ENCODE measurements at places on chromosomes 6 and 20.

DNA sequence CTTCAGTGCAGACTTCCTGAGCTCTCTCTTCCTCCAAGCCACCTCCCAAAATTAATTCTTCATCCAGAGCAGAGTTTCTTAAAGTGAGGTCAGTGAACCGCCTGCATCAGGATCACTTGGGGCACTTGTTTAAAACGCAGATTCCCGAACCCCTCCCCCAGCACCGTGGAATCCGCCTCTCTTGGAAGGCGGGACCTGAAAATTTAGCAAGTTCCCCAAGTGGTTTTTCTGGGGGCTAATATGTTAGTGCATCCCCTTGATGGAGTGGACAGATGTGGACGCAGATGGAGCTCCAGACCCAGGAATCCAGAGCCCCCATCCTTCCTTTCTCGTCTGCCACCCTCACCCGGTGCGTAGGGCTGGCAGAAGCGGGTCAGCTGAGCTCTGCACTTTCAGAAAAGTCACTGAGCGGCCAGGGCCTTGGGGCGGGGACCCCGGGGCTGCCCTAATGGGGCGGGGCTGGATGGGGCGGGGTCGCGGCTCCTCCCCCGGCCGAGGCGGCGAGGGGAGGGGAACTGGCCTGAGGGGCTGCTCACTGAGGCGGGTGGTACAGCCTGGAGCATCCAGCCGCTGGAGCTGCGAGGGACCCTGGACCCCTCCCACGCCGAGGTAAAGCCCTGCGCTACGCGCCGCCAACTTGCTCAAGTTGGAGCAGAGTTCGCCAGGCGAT lies at the start of the genes DEFB124 and REM1:
Gene DEFB124, minus strand, starts transcription at position 370 of the 670 bp plus-strand sequence. CDS start 2,114 bp downstream, outside the sequence.
Gene REM1, plus strand, starts transcription at position 531 of the 670 bp plus-strand sequence. CDS start 1,158 bp downstream, outside the sequence.
- DNase-seq = no peak

GRCh38 chr6:72580281-72580940 lies 41.5 kb upstream of the KCNQ5 start:
- no peak for DNase-seq

GRCh38 chr20:9514072-9514460 lies 324 bp upstream of the LAMP5 start:
- DNase-seq = no peak

DNA sequence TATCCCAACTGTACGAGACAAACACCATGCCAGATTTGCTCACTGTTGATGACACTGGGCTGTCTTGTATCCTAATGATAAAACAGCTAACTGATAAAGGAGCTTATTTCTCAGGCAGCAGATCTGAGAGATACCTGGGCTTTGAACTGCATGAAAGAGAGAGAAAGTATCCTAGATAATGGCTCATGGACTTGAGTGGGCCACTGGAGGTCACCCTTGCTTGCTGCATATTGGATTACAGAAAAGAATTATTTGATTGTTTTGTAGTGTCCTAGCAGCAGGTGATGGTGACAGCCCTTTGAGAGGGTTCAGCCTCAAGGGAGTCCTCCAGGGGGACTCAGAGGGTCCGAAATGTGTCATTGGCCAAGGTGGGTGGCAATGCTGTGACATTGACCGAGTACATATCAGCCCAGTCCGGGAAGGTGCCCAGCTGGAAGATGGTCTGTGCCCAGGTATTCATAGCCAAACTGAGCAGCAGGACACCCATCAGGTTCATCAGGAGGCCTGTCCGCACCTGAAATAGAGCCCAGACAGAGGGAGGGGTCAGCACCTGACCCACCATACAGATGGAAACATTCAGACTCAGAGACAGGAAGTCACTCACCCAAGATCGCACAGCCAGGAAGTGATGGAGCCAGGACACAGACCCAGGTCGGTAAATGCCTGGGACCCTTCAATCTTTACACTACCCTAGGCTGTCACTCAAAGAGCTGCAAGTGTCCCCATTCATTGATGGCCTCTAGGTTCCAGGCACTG lies 9.4 kb upstream of the OCSTAMP start:
- DNase-seq = no peak

DNA sequence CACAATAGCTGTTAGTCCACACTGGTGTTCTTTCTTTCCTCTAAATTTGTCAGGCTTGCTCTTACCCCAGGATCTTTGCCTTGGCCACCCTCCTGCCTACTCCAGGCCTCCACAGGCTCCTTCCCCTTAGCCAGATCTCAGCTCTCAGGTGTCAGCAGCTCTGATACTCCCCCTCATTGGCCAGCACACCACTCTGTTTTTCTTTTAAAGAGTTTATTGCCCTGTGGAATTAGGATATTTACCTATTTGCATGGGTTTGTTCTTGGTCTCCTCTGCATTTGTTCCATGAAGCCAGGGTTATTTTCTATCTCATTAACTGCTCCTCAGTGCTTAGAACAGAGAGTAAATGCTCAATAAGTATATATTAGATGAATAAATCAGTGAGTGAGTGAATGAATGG lies 36.8 kb downstream of the GCNT2 start:
- DNase-seq = no peak

- DNase-seq = no peak
Observed at GRCh38 chr6:137297887-137298286, 78.7 kb upstream of the IFNGR1 start.

- DNase-seq = no peak
Observed at GRCh38 chr6:121093928-121094327, 240.4 kb downstream of the TBC1D32 start.

DNA sequence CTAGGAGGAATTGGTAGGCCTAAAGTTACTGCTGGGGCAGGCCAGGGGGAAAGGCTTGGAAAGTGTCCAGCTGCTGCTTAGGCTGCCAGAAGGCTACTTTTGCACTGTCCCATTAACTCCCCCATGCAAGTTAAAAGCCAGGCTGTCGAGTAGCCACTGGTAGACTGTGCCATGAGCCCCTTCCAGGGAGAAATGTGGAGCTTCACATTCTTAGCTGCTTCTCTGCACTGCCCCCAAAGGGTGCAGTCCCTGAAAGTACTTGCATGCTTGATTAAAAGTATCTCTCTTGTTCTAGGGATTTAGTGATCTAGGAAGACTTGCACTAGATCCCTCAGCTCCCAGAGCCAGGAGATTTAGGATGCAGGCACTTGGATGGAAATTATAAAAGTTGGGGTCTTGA lies 57.3 kb downstream of the CDC5L start:
- DNase-seq = no peak

GRCh38 chr6:139091826-139092225 lies 43.1 kb upstream of the HECA start:
- DNase-seq = no peak

GRCh38 chr20:61588411-61589385 lies 336.6 kb downstream of the CDH4 start:
- DNase-seq = no peak

DNA sequence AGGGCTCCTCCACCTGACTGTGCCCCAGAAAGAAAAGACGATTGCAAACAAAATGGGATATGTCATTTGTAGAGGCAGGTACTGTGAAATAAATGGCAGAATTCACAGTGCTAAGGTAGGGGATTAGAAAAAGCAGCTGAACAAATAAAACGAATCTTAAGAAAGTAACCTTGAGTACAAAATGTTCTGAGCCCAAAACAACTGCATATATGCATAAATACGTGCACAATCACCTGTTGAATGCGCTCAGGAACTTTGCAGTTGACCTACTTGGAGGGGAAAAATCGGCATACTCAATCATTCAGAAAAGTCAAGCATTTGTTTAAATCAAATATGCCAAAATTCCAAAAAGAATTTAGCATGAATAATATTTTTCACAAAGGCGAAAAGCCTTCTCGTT lies 772.1 kb upstream of the FLRT3 start:
- no peak for DNase-seq

DNA sequence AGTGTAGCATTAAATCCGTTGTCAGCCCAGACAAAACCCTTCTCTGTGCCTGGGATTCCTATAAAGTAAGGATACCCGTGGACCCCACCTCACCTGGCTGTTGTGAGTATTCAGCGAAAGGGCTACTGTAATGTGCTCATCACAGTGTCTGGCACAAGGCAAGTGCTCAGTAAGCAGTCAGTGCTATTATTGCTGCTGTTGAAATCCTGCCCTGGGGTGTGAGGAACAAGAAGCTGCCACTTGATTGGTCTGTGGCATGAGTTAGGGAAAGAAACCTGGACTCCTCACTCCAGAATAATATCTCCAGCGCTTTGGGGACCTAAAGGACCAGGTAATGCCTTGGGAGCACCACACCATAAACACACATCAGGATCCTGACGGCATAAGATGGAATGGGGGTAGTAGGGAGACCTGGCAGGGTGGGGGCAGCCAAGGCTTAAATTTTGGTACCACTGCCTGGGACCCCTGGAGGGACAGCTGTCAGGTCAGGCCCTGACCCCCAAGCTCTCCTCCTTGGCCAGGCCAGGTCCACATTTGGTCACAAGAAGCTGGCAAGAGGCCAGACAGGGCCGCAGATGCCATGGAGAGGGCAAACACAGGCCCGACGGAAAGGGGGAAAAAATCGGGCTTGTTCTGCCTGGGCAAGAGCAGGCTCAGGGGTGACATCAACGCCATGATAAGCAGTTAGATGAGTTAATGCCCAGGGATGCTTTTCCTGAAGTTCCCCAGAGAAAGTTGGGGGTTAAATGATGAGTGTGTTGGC lies 66.5 kb downstream of the MRPL14 start:
- DNase-seq = no peak

Data from GM12892 (cell line).